Epithelial cell of umbilical artery (primary cell): ENCODE measurements at places on chromosomes 5 and 9. TPM values are rescaled to one million over a fixed set of nuclear protein-coding genes. Genes with fewer than 3 reads are reported as not detected.

BASP1 gene
- 92.2 and 249 TPM in 2 replicates for total RNA-seq

DIPK1B gene
- 171 and 201 TPM in 2 replicates for total RNA-seq

SPRY4 gene
- 6.1 and 6.5 TPM in 2 replicates for total RNA-seq

FOXD4L3 gene
- not detected in 2 replicates for total RNA-seq

ARID3C gene
- under 0.01 and 0.30 TPM in 2 replicates for total RNA-seq

LCN6 gene
- total RNA-seq: not detected in 2 replicates

AFAP1L1 gene
- total RNA-seq: 54.0 and 70.5 TPM in 2 replicates

PCDHB16 gene
- under 0.01 TPM in 2 replicates for total RNA-seq

NEUROG1 gene
- not detected in 2 replicates for total RNA-seq

LMNB1 gene
- total RNA-seq: 96.8 and 139 TPM in 2 replicates

POU5F2 gene
- total RNA-seq: 0.32 and 0.61 TPM in 2 replicates

TLR4 gene
- total RNA-seq: 32.8 and 44.1 TPM in 2 replicates

PAM gene
- total RNA-seq: 118 and 121 TPM in 2 replicates

OTULINL gene
- total RNA-seq: under 0.01 and 0.15 TPM in 2 replicates

CARD9 gene
- 0.32 and 2.6 TPM in 2 replicates for total RNA-seq

MARCOL gene
- total RNA-seq: not detected in 2 replicates

SLC9A3 gene
- 0.65 and 0.76 TPM in 2 replicates for total RNA-seq

SLC34A3 gene
- total RNA-seq: not detected in 2 replicates
